ENCODE measurements at places on chromosomes 7 and 10.

DNA sequence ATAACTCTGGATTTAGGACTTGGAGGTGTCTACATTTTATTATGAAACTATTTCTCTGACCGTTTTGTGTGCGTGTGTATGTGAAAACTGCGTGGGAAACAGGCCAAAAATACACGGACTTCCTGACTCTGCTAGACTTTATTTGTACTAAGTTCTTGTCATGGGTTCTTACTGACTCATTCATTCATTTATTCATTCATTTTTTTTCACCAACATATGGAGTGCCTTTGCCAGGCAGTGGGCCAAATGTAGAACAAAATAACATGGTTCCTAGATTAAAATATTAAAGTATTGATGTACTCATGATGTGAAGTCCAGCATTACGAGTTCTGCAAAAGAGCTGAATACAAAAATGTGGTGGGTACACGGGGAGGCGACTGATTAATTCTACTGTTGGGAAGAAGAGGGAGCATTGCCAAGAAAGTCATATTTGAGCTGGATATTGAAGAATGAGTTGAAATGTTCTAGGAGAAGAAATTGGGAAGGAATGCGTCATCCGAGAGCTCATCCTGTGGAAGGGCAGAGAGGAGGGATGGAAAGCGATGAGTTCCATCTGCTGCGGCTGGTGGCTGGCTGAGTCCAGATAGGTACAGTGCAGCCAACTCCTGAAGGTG, 24.6 kb downstream of the CACNB2 start:
- no peak for DNase-seq

DNA sequence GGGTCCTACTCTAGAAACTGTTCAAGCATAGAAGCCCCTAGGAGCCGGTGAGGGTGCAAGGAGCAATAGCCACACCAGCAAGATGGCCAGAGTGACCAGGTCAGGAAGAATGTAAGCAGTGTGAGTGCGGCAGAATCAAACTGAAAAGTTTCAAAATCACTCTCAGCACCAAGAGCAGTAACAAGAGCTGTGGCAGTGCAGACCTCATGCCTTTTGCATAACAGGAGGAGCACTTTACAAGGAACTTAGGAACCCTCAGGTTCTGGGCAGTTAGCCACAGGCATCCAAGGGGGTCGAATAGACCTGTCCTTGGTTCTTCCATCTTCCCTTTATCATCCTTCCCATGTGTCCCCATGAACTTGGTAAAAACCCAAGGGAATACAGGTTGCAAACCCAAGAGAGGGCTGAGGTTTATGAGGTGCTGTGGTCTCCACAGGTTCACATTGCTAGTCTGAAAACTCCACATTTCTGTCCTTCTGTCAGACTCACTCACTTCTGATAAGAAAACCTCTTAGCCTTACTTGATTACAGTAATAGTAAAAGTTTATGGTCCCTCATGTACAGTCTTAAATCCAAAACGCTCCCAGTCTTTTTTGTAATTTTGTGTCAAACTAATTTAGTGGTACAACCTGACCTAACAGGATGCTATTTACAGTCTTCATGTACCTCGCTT, 78.4 kb downstream of the PON1 start:
- no peak for DNase-seq

DNA sequence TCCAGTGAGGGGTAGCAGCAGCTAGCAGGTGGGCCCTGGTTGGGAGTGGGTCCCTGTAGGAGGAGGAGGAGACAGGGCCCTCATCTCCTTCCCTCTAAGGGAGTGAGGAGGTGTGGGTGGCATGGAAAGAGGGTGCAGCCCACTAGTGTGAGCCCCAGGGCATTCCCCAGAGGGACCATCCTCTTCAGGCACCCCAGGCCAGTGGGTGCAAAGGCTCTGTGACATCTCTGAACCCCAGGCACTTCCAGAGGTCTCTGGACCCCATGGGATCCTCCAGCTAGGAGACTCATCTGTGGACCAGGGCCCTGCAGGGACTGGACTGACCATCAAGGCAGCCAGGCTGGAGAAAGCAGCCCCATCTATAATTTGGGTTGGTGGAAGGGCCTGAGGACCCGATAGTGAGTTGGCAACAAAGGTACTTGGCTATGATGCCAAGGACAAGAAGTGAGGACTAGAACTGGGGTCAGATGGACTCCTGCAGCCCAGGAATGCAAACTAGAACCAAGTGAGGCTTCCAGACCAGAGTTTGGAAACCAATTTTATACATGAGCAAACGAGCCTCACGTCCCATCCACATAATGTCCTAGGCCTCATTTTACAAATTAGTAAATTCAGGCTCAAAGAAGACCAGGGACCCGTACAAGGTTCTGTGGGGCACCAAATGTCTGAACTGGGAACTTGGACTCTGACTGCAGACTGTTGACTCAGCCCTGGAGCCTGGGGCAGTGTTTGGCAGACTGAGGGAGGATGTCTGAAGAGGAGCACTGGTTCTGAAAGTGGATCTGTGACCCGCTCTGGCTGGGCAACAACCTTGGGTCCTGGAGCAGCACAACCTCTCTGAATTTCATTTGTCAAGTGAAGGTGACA, 1.4 kb upstream of the VSTM4 start:
- DNase-seq = no peak

GRCh38 chr10:32070645-32071044, 14.4 kb upstream of the KIF5B start:
- no peak for DNase-seq

GRCh38 chr10:125263551-125263950, 103.2 kb upstream of the CTBP2 start:
- DNase-seq = no peak

DNA sequence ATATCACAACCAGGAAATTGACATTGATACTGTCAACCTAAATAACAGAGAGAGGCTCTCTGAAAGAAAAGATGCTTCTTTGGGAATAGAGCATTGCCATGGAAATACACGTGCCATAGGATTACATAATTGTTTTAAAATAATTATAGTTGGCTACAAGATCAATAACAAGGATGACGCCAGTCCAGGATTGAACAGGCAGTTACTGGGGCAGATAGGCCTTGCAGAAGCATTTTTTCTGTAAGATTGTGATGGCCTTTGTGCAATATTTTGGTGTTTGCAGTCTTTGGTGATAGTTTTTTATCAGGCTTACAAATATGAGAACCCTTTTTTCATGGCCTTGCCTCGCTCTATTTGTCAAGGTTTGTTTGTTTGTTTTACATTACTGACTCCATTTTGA, 10.5 kb downstream of the ACADSB start:
- no peak for DNase-seq

DNA sequence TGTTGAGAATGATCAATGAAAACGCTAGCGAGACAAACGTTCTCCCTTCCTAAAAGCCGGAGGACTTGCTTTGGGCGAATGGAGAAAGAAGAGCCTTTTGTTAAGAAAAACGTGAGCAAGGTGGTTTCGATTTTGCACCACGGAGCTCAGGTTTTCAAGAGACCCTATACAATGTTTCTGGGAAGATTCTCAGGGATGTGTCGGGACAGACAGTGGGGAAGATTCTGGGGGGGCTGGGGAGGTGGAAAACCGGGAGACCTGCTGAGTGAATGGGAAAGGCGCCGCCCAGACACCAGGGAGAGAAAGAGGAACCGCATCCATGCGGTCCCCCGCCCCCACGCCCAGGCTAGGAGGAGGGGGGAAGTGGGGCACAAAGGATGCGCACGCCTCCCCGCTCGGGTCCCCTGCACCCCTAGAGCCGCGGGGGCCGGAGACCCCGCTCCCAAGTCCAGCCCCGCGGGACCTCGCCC, 745 bp downstream of the YWHAG start:
- DNase-seq = no peak

DNA sequence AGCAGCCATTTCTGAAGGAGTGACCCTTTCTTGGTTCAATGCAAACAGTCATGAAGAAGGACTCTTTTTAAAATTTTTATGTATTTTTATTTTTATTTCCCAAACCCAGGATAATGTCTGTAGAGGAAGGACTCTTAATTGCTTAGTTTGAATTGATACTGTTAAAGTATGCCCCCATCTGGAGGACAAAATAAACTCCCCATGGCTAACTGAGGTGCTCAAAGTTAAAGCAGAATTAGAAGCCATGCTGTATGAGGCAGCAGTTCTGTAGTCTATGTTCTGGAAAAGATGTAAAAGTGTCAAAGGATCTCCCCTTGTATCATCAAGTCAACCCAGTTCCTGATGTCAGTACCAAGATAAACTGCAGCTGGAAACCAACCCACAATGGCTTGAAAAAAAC, 617.9 kb upstream of the GRM3 start:
- no peak for DNase-seq

- no peak for DNase-seq
Measured at GRCh38 chr7:140702774-140703173, 6.3 kb downstream of the NDUFB2 start.

GRCh38 chr10:6669269-6669859, 89.3 kb upstream of the PRKCQ start:
- DNase-seq = no peak
